COLO829 (cell line): ENCODE measurements at places on chromosomes 16 and 17.

GRCh38 chr17:29084541-29085146, 41.7 kb downstream of the PIPOX start:
- DNase-seq = no peak

DNA sequence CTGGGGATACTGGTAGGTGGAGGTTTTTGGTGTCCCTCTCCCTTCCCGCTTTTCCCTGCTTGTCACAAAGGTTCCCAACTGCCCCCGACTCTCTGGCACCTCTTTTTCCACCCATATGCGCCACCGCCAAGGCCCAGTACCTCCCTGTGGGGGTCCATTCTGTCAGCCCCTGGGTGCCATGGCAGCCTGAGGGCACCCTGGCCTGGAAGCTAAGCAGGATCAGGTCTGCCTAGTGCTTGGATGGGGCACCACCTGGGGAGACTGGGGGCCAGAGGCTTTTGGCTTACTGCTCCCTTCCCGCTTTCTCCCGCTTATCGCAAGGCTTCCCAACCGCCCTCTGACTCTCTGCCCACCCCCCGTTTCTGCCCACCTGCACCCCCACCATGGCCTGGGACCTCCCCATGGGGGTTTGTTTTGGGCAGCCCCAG, 2286.4 kb downstream of the TP53TG3F start:
- DNase-seq = no peak

- no peak for DNase-seq
Measured at GRCh38 chr17:17645961-17646360, 35.3 kb upstream of the RAI1 start.

DNA sequence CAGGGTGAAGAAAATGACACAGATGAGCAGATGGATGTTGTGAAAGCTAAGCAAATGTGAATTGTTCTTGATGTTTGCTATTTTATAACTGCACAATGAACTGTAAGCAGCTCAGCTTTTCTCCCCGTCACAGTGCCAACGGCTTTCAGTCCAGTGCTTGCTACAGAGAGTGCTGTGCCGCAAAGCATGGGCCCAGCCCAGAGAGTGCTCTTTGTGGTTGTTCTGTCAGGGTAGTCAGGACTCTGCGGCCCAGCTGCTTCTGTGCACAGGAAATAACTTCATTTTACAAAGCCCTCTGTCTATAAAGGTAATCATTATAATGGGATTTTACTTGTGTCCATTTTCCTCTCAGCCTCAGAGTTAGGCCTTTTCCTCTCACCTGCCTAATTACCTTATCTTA, 39.1 kb downstream of the CDRT15 start:
- DNase-seq = no peak

- DNase-seq = no peak
Measured at GRCh38 chr17:79273660-79274059, 199.0 kb downstream of the ENGASE start.

DNA sequence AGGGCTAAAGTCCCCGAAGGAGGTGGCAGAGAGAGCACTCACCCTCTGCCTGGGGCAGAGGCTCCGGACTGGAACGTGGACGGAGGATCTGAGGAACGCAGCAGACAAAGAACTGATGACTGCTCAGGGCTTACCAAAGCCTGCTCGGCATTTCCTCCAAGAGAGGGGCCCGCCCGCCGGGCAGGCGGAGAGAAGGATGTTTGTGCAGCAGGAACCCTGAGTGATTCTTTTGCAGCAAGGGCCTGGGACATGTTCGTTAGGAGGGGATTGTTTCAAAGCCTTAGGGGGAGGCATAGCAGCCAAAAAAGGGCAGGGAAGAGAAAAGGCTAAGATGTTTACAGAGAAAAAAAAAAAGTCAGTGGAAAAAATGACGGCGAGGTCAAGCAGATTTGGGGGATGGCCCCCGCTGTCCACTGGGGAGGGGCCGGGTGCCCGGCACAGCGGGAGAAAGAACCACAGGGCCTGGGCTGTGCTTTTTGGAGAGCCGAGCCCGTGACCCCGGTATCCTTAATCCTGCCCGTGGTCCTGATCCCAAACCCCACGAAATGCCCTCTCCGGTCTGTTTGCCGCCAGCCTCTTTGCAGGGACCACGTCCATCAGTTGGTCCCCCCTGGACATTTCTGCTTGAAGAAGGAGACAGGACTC, 129.3 kb downstream of the NTN1 start:
- DNase-seq = no peak

GRCh38 chr16:56673921-56674320, 4.3 kb downstream of the MT1H start:
- DNase-seq = no peak
